ENCODE measurements at places on chromosomes 4 and X.
A peak's percentile ranks its signal among the peaks of the same experiment; 100 is the strongest.

- peak; percentile 43 for DNase-seq
Observed at GRCh38 chr4:15832523-15833451, 54.7 kb downstream of the CD38 start.

DNA sequence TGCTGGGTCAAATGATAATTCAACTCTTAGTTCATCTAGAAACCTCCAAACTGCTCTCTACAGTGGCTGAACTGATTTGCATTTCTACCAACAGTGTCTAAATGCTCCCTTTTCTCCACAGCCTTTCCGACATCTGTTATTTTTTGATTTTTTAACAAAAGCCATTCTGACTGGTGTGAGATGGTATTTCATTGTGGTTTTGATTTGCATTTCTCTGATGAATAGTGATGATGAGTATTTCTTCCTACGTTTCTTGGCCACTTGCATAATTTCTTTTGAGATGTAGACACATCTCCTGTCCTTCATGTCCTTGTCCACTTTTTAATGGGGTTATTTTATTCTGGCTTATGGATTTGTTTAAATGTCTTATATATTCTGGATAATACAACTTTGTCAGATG lies 298.2 kb upstream of the ARSJ start:
- no peak for DNase-seq

GRCh38 chr4:136319789-136320464 lies 1212.4 kb downstream of the PCDH18 start:
- no peak for DNase-seq

- no peak for DNase-seq
Observed at GRCh38 chrX:153226344-153227185, 47.5 kb downstream of the MAGEA1 start.

GRCh38 chr4:85763202-85763601 lies 288.3 kb downstream of the ARHGAP24 start:
- DNase-seq, result no peak

- DNase-seq, result no peak
Observed at GRCh38 chr4:172202480-172203076, 389.4 kb downstream of the GALNTL6 start.

DNA sequence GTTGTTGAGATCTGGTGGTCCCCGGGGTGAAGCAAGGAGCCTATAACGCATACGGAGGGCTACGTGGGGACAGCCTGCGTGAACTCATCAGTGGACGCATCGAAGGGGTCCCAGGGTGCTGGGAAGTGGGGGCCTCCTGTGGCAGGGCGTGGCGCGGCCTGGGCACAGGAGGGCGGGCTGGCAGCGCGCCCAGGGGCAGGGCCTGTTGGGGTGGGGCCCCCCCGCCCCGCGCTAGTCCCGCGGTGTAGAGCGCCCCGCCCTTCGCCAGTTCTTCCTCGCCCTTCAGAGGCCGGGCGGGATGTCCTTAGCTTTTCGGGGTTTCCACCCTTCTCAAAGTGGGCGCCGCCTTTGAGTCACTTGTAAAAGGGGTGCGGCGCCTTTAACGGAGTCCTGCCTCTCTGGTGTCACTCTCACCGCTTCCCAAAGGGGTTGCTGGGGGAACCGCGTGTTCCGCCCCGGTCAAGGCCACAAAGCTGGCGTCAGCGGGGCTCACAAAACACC lies 632 bp downstream of the PLP2 start:
- DNase-seq, result peak; percentile 61

DNA sequence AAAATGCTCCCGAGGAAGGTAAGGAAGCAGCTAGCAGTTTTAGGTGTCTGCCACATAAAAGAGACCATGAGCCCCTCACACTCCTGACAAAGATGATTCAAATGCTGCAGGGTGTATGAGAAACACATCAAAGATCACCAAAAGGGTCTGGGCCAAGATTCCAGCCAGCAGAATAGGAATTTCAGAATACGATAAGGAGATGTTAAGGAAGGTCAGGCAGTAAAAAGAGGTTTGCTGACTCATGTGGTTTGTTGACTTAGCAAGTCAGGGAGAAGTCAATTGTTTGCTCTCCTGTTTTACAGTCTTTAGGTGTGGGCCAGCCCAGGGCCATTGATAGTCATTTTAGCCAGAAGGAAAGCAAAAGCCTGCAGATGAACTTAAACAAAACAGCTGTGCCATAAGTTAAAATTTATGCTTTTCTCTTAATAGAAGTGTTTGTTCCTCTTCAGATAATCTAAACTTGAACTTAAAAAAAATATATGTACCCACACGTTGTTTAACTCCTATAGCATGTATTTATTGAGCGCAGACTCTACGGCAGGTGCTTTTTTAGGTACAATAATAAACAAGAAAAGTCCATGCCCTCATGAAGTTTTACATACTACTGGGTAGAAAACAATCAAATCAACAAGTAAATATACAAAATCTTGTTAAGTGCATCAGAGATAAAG lies 115.6 kb downstream of the CAMK2D start:
- no peak for DNase-seq

- DNase-seq, result no peak
Observed at GRCh38 chr4:3524920-3525319, 7.3 kb downstream of the LRPAP1 start.

- no peak for DNase-seq
Observed at GRCh38 chr4:87631668-87632067, 18.4 kb upstream of the DMP1 start.

DNA sequence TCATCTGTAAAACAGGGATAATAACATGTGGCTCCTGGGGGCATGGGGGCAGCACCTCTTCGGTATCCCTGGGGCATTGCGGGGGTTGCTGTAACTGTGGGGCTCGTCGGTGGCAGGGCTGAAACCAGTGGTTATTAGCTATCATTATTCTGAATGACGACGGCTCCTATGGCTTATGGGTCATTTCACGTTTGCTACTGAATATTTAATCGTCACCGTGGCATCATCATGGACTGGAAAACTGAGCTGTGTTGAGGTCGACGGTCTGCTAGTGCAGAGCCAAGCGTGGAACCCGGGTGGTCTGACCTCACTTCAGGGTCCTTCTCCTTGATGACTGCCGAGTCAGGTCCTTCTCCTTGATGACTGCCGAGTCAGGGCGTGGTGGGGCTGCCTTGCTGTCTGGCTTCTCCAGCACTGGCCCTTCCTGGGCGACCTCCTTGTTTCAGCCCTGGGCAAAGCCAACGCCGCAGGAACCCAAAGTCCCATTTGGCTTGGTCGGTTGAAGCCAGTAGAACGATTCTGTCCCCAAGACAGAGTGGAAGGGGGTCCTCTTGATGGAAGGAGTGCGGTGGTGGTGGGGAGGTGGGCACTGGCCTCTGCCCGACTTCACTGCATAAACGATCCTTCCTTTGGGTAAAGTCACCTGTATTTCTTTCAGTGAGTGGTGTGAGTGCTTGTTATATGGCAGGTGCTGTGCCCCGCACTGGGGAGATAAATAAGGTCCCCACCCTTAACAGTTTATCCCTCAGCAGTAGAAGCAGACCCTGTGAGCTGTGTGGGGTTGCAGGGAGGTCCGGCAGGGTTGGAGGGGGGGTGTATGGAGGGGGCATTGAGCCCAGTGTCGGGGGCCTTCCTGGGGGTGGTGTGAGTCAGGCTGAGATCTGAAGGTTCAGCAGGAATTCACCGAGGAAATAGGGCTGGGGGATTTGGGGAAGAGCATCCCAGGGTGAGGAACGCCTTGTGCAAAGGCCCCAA lies 40.8 kb downstream of the PSAPL1 start:
- DNase-seq, result no peak

- no peak for DNase-seq
Observed at GRCh38 chr4:152162331-152162697, 373.6 kb downstream of the FBXW7 start.

DNA sequence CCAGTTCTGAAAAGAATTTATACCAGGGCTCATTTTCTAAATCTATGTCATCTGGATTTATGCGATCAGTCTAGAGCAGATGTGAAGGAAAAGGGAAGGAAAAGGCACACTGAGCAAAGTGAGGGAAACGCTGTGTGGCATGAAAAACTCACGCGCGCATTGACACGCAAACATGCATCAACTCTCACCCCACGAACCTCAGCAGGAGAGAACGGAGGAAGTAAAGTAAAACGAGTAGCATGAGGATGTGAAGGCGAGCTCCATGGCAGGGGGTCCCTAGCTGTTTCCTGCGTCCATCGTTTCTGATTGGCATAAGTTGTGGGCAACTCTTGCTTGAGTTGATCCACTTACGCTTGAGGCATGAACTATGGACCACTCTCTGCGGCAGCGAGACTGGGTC lies 102.8 kb upstream of the PDLIM3 start:
- no peak for DNase-seq

DNA sequence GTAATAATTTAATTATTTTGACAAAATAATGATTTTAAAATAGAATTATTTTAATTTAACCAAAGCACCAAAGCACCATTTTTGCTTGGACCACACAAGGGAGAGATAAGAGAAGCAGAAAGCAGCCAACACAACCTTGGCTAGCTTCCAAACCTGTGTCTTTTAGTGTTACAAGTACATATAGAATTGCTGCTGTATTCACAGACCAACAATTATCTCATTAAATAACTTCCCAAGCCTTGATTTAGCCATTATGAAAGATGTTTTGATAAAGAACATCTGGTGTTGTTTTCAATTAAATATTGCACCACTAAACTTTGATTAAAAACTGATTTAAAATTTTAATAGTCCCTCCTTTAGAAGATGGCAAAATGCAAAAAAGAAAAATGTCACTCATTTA lies 14.0 kb upstream of the IGFBP7 start:
- DNase-seq, result no peak

GRCh38 chr4:104462641-104463040 lies 32.1 kb downstream of the CXXC4 start:
- DNase-seq, result no peak

DNA sequence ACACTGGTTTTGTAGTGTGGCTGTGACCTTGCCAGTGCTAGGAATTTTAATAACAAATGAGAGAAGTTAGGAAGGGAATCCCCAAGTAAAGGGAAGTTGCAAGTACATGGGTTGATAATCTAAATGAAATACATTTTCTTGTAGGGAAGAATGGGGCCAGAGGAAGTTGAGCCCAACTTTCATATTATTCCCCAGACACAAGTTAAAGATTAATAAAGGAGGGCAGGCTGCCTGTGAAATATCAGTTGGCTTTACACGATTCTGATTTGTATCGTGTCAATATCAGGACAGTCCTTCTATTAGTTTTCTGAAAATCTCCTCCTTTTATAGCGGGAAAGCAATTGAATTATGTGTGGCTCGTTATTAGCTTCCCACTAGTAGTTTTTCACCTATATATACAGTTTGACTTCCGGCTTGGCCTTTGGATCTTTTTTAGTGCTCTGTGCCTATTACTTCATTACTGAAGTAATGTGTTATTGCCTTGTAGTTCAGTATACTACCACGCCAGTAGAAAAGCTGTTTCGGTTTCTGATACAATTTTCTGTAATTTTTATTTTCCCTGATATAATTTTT lies 1.7 kb downstream of the PDLIM5 start:
- no peak for DNase-seq

DNA sequence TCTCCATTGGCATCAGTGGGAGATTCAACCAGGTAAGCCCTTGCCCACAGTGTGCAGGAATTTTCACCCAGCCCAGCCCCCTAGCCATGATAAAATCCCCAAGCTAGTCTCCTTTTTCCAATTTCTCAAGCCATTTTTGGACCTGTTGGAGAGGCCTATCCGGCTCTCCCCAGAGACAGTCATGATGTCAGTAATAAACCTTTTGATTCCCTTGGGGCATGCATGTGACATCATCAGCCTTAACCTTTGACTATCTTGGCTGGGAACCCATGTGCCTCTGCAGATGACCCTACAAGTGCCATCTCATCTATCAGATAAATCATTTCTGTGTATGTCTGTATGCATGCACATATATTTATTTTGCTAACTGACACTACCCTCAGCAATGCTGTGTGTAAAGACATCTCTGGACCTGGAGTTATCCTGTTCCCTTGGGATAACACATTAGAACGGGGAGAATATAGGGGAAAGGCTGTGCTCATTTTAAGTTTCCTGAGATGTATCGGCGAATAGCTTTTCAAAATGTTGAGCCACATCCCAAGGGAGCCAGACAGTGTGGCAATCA lies 51.0 kb downstream of the CYTL1 start:
- DNase-seq, result no peak

- no peak for DNase-seq
Observed at GRCh38 chr4:42101446-42101975, 50.9 kb downstream of the BEND4 start.

Data from stimulated activated naive B cell treated with anti-CD40 and anti-IgM and Interleukin-4, amounts not matched to agents 10 μg/mL and 1 μg/mL and 100 μg/mL, for 72 hours (primary cell).